Ecto neural progenitor cell (in vitro differentiated cells): ENCODE measurements at places on chromosomes 12 and 14.

DNA sequence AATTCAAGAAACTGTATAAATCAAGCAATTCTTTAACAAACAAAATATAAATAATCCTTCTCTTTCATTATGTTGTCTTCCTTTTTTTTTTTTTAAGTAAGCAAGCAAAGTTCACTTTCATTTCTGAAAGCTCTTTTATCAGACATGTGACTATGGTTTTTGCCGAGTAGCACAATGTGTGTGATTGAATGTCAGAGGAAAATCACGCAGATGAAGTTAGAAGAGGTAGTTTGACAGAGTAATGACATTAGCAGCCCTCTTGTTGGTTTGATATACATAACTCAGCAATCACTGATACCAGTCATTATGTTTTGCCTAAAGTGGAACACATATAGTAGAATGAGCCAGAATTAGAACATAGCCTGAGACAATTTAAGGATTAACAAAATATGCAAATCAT is 19.0 kb downstream of the ALX1 start:
- no peak for DNase-seq

- no peak for DNase-seq
Measured at GRCh38 chr12:115407723-115408122, 723.7 kb upstream of the TBX3 start.

DNA sequence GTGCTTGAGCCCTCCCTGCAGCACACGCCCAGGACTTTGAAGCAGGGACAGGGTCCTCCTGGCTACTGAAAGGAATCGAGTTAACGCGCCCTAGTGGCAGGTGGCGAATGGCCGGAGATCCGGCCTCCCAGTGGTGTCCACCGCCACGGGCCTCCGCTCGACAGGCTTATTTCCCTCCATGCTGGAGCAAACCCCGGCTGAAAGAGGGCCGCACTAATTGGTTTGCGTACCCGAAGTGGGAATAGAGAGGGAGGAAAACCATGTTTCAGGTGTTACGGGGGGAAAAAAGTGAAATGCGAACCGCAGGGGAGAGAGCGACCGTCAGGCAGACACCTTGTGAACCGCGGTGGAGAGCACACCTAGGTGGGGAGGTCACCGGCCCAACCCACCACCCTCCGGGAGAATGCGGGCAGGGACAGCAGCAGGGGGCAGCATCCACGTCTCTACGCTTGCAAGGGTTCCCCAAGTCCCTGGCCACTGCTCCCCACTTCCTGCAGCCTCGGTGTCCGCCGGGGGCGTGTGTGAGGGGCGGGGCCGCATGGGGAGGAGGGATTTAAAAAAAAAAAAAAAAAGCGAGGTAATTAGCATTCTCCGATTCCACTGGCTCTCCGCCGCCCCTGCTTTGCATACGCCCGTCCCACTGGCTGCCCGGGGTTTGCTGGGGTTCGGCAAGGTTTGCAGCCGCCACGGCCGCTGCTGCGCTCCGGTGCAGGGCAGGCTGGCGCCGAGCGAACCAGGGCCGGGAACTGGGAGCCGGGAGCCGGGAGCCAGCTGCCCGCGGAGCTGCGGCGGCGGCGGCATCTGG is 224.6 kb upstream of the CRY1 start:
- DNase-seq, result peak; percentile 97

- DNase-seq, result no peak
Measured at GRCh38 chr12:70292017-70292776, 49.0 kb downstream of the CNOT2 start.

DNA sequence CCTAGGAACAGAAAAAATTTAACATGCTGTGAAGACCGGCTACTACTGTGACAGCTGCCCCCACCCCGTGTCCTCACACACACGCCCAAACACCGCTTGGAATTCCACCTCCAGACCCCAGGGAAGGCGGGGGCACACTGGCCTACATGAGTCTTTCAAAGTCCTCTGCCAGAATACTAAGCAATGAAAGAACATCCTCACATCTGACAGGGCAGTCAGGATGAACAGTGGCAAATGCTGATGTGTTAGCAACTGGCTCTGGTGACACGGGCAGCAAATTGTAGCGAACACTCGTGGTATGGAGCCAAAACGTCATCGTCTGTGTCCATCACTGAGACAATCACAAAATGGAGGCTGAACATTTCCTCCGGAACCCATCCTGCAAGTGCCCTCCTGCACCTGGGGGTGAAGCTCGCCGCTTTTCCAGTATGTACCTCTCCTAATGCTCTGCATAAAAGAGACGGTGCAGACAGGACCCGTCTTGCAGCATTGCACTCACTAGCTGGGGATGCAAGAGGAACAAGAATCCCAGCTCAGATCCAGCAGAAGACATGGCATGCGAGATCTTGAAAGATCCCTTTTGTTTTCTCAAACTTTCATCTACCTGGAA is 94.8 kb downstream of the BCL11B start:
- peak; percentile 37 for DNase-seq

GRCh38 chr12:7748852-7749251 is 1.7 kb upstream of the CLEC4C start:
- no peak for DNase-seq

DNA sequence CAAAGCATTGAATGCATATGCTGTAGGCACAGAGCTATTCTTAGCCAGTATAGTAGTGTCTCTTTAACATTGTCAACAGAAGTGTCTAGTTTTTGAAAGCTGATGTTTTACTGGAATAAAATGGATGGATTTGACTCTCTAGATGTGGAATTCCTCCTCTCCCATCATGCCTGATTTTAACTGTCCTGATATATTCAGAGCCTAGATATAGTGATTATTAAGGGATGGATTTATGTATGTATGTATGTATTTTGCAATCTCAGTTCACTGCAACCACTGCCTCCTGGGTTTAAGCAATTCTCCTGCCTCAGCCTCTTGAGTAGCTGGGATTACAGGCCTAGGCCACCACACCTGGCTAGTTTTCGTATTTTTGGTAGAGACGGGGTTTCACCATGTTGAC is 144.8 kb upstream of the NAV3 start:
- DNase-seq, result no peak

DNA sequence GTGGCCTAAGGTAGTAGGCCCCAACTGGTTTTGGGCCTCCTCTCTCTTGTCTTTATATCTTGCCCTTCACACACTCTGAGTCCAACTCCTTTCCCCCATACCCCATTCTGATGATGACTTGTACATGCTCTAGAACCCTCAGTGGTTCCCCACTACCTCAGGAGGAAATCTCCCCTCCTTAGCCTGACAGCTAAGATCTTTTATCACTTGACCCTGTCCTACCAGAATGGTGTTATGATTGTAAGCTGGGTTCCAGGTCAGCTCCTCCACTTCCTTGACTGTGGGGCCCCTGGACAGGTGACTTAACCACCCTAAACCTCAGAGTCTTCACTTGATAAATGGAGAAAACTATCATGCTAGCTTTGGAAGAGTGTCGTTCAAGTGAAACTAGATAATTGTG is 9.4 kb upstream of the MYL2 start:
- no peak for DNase-seq

- no peak for DNase-seq
Measured at GRCh38 chr14:68088451-68088854, 268.9 kb downstream of the RAD51B start.

- no peak for DNase-seq
Measured at GRCh38 chr14:72514660-72515025, 379.3 kb downstream of the DPF3 start.

DNA sequence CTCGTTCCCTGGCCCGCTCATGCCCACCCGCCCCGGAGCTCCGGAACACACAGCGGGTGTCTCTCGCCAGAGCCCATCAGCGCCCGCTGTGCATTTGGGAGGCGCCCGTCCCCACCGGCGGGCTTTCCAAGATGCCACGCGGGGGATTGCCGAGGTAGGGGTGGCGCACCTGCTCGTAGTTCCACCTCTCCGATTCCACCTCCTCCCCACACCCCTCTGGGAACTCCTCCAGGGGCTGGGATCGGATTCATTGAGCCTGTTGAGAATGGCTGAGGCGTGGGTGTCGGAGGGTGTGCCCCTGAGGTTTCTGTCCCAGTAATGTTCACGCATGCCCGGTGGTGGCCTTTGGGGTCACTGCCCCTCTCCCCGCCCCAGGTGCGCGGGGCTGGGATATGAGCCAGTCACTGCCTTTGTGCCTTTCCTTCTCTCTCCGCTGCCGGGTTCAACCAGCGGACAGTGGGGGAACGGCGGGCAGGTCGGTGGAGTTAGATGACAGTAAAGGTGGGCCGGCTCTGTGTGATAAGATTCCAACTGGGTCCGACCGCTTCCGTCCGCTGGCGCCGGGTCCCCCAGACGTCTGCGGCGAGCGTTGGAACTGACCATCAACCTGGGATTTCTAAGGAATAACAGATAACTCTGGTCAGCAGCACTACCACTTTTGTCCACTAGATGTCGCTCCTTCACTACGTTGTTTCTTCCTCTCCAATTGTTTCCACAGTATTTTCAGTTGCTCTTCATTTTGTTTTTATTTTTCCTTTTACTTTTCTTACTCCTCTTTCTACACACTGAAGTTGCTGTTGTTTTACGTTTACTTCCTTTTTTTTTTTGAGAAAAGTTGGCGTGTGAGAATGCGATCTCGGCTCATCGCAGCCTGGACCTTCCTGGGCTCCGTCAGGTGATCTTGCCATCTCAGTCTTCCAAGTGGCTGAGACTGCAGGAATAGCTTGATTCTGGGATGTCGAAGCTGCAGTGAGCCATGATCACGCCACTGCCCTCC is 178.1 kb upstream of the ALG10B start:
- DNase-seq, result peak; percentile 65

- no peak for DNase-seq
Measured at GRCh38 chr14:69651664-69652063, 40.3 kb downstream of the SUSD6 start.

GRCh38 chr14:63231766-63232165 is 27.5 kb downstream of the RHOJ start:
- no peak for DNase-seq

GRCh38 chr12:128929057-128929456 is 75.8 kb downstream of the GLT1D1 start:
- DNase-seq, result no peak

- DNase-seq, result no peak
Measured at GRCh38 chr12:120215766-120216735, 15.1 kb upstream of the RPLP0 start.

GRCh38 chr12:118398940-118399339 is 22.6 kb downstream of the SUDS3 start:
- DNase-seq, result no peak

- no peak for DNase-seq
Measured at GRCh38 chr14:65776193-65776852, 363.8 kb downstream of the FUT8 start.

DNA sequence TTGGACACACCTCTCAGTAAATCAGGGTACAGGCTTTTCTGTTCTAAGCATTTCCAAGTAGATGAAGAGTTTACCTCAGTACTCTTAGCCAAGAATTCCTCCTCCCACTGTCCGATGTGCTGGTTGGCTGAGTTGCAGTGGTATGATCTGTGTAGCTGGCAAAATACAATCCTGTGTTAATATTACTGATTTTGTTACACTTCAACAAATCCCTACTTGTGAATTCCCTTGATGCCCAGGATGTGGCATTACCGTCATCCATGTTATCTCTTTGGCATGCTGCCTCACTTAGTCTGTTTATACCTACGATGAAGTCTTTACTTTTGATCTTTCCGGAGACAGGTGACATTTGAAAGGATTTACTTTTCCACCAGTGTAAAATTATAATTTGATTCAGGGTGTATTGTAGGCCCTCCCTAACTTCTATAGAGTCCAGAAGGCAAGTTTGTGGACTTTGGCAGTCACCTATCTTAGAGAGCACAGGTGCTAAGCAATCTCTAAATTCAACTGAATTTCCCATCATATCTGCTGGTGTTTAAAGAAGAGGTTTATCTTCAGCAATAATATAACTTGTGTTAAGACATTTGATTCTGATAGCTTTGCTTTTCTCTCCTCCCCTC is 10.1 kb downstream of the CCDC196 start:
- DNase-seq, result no peak

- DNase-seq, result no peak
Measured at GRCh38 chr12:40446385-40446784, 221.6 kb downstream of the LRRK2 start.

DNA sequence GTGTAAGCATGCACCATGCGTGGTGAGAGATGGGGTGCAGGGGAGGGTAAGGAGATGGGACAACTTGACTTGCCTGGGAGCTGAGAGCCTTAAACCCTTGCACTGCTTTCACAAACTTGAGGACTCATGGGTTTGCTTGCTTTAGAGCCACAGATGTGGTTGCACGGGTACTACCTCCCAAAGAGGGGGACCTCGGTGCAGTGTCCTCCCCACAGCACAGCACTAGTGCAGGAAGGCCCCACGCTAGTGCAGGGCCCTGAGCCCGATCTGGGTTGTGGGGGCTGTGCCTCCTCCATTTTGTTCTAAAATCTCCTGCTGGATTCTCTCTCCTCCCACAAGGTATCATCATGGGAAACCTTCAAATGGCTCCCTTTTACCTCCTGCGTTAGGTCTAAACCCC is 11.2 kb downstream of the KRT72 start:
- DNase-seq, result no peak

GRCh38 chr12:118742431-118742830 is 238.9 kb upstream of the SRRM4 start:
- DNase-seq, result no peak

DNA sequence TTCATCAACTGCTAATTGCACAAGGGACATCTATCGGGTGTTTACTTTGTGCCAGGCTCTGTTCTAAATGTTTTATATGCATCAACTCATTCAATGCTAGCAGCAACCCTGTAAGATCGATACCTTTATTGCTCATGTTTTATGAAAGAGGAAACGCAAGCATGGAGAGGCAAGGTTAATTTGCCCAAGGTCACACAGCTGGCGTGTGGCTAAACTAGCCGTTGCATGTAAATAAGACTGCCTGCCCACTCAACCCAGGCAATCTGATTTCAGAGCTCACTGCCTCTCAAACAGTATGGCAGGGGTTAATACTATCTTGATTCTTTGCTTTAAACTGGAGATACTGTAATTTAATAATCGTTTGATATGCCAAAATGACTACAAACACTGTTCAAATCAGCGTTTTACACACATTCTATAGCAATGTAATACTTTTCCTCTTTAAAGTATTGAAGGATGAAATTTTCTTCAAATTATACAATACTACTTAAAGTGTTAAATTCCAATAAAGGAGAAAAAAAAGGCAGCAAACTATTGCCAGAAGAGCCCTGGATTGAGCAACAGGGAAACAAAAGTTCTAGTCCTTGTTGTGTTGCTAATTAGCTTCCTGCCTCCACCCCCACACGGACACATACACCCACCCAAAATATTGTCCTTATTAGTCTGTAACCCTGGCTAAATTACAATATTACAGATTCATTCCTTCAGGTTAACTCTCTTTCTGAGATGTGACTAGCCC is 39.1 kb upstream of the DHRS7 start:
- DNase-seq, result no peak
